EL (cell line): ENCODE measurements at places on chromosomes 16 and 17.

DNA sequence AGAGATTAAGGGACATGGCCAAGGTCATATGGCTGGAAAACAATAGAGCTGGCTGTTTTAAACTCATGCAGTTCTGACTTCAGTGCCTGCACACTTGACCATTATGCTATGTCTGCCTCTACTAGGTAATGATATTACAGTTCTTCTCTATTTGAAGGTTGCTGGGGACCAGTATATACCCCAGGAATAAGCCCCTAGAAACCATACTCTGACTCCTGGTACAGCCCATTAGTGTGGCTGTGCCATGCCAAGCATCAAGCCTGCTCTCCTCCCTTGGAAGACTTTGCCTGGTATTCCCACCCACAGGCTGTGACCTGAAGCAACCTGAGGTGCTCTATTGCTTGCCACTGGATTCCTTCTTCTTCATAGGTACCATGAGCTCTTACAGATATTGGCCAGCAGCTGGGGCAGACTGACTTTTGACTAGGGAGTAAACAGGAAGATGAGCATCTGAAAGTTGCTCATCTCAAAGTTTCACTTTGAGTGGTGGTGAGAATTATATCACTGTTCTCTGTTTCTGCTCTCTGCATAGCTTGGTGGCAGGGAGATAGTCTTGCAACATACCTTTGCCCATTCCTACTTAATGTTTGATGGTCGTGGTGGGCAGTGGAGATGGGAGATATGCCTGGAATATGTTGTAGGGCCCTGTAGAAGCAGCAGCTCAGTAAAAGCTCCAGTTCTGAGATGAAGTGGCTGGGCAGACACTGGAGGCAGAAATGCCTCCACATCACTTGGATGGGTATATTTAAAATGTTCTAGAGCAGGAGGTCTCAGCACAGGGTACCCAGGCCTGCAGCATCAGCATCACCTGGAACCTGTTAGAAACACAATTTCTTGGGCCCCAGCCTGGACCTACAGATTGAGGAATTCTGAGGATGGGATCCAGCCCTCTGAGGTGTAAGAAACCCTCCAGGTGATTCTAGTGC, 274.7 kb downstream of the HS3ST4 start:
- no peak for DNase-seq

GRCh38 chr16:9518051-9518450, 426.6 kb downstream of the HAPSTR1 start:
- no peak for DNase-seq

DNA sequence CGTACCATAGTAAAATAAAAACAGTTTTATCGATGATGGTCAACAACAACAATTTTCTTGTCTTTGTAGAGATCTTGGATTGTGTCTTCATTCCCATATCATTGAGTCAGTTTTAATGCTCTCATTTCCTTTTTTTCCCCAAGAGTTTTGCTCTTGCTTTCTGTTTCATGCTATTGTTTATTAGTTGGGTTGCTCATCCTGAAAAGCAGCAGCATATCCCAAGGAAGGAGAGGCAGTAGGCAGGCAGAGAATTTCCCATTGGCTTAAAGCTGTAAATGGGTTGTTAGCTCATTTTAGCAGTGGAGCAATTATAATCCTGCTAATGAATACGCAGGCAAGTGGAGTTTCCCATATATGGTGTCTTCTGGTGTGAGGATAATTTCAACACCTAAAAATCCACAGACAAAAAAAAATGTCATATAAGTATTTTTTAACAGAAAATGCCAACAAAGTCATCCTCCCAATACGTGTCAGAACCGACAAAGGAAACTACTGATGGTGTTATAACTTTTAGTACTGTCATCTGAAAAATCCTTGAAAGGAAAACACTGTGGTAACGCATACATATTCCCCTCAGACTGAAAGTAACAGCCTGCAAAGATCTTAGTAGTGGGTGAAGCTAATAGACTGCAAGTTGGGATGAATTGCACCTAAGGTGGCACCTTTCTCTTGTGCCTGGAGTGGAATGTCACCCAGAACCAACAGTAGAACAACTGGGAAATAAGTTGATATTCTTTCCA, 218.3 kb downstream of the FTO start:
- no peak for DNase-seq

- no peak for DNase-seq
Measured at GRCh38 chr16:50945171-50945570, 203.3 kb downstream of the CYLD start.

DNA sequence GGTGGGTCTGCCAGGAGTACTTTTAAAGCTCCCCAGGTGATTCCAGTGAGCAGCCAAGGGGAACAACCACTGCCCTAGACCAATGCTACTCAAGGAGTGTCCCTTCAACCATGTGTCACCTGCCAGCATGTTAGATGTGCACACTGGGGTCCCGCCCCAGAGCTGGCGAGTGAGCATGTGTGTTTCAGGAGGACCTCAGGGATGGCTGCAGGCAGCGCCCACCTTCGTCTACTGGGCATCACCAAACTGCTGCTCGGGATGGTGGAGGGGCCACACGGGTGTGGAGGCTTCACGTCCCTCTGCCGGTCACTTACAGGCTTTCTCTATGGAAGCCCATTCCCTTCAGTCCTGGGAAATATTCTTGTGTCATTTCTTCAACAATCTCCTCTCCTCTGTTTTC, 29.0 kb upstream of the DOC2B start:
- DNase-seq, result no peak

GRCh38 chr16:11297492-11298142, 16.5 kb upstream of the PRM1 start:
- DNase-seq, result peak; percentile 52

DNA sequence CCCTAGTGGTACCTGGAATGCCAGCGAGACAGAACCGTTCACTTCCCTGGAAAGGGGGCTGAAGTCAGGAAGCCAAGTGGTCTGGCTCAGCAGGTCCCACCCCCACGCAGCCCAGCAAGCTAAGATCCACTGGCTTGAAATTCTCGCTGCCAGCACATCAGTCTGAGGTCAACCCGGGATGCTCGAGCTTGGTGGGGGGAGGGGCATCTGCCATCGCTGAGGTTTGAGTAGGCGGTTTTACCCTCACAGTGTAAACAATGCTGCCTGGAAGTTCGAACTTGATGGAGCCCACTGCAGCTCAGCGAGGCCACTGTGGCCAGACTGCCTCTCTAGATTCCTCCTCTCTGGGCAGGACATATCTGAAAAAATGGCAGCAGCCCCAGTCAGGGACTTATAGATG, 464.7 kb upstream of the TOM1L1 start:
- no peak for DNase-seq

GRCh38 chr17:76816590-76817135, 51.5 kb upstream of the MGAT5B start:
- peak; percentile 63 for DNase-seq

GRCh38 chr17:58316260-58316960, 12.2 kb downstream of the TSPOAP1 start:
- DNase-seq, result no peak

DNA sequence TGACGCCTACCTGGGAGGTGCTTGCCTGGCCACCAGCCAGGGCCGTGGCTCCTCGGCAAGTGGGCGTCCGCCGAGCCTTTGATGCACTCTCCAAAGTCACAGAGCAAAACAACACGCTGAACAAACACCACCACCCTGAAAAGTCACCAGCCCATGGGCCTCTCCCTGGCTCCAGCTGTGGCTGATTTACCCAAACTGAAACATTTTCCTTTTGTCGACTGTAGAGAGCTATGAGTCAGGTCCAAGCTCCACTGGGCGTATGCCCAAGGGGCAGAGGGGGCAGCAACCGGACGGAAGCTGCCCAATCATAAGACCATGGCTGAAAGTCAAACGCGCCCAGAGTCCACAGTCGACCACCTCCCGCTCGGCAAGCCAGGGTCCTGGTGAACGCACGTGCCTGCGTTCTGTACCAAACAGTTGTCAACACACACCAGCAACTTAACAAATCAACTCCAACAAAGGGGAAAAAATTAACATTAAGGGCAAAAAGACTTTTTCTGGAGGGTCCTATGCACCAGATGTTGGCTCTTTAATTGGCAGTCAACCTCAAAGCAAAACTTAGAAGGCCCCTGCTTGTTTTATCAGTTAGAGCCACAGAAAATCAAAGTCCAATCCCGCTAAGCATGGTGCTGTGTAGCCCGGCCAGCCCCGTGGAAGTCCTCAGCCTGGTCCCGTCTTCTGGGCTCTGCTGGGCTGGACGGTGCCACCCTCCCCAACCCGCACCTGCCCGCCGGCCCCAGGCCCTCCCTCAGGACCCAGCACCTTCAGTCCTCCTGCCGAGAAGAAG, 47.3 kb downstream of the TBC1D16 start:
- peak; percentile 87 for DNase-seq

DNA sequence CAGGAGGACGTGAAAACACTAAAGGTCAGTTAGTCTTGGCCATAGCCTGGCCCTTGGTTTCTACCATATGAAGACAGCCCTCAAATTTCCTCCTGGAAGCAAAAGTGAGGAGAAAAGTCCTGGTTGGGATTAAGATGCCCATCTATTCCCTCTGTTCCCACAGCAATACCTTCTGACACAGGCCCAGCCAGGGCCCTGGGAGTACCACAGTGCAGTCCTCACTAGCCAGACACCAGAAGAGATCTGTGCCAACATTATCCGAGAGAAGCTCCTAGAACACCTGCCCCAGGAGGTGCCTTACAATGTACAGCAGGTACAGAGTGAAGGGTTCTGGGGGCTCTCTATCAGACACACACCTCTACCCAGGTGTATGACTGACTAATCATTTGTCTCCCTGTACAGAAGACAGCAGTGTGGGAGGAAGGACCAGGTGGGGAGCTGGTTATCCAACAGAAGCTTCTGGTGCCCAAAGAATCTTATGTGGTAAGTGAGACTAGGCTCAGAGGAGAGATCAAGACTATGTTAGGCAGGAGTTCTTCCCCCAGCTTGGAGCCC, 4.1 kb downstream of the ERAL1 start:
- no peak for DNase-seq

- DNase-seq, result no peak
Measured at GRCh38 chr16:88499836-88500251, 46.8 kb downstream of the ZFPM1 start.

DNA sequence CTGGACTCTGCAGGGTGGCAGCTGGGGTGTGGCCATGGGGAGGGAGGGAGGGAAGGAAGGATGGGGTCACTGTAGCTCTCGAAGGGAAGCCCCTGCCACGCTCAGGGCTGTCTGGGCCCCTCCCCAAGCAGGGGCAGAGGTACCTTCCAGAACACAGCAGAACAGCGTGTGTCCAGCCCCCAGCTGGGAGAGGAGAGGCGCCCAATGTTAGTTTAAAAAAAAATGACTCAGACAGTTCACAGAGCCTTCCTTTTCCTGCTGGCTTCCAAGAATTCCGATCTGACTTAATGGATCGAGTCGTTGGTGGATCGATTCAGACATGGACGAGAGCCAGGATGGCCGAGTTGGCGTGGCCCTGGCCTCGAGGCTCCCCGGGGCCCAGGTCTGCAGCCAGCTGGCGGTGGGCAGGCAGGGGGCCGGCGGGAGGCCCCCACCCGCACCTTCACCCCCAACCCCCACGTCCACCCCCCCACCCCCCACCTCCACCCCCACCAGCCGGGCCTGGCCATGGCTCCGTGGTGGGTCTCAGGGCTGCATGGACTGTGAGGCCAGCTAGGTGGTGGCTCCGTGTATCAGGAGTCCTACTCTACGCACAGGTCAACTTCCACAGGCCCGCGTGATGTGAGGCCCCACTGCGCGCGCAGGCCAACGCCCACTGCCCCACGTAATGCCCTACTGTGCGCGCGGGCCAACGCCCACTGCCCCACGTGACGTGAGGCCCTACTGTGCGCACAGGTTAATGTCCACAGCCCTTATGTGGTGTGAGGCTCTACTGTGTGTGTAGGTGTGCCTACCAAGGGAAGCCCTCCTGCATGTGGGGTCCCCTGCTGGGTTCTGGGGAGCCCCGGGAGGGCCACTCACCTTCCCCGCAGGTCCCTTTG, 21.8 kb downstream of the CACNA1H start:
- DNase-seq, result peak; percentile 23

GRCh38 chr17:20133517-20133916, 124.4 kb downstream of the SPECC1 start:
- no peak for DNase-seq

DNA sequence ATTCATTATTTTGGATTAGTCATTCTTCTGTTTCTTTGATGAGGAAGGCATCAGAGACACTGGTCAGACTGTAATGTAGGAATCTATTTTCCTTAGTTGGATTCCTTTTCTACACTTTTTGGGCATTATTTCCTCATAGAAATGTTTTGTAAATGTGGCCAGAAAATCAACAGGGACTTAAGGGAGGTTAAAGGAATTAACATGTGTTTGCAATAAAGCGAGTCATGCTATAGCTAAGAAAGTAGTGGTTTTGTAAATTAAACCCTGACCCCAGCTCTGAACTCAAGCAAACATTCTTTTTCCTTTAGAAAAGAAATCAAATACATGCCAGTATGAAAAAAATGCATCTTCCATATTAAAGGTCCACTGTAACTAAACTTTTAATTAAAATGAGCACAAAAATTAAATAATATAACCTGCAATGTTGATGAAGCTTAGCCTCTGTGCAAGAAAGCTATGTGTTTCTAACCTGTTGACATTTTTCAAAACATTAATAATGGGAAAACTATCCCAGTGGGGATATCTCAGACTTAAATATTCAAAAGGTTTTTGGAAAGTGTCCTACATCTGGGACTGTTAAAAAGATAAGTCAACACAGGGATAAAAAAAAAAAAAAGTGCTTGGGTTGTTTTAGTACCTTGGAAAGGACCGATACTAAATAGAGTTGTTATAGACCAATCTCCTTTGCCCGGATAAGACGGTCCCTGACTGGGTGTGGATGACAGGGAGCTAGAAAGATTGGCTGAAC, 428.0 kb downstream of the CA10 start:
- no peak for DNase-seq

DNA sequence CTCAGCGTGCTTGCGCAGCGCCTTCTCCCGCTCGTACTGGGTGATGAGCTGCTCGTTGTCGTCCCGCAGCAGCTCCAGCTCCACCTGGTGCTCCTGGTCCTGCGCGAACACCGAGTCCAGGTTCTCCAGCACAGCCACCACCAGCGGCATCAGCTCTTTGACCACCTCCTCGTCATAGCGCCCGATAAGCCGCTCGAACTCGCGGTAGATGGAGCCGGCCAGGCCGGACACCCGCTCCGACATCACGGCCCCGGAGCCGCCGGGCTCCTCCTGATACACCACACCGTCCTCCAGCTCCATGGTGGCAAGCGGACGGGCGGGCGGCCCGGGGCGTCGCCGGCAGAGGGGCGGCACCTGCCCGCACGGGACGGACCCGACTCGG, 320 bp downstream of the SPAG9 start:
- DNase-seq, result no peak

DNA sequence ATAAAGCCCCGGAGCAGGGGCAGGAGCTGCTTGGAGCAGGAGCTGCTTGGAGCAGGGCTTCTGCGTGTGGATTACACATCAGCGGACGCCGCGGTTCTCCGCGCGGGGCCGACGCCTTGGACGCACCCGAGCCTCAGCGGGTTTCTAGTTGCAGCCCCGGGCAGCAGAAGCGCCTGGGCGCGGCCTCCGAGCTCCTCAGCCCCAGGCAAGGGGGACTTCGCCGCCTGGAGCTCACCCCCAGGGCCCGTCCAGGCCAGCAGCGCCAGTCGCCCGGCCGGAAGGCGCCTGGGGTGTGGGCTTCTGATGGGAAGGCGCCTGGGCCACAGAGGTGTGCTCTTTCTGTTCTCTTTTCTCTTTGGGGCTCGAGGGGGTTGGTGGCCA, 6.3 kb downstream of the FOXF1 start:
- no peak for DNase-seq
